ENCODE measurements at places on chromosomes 16 and 17.
A peak's percentile ranks its signal among the peaks of the same experiment; 100 is the strongest.

DNA sequence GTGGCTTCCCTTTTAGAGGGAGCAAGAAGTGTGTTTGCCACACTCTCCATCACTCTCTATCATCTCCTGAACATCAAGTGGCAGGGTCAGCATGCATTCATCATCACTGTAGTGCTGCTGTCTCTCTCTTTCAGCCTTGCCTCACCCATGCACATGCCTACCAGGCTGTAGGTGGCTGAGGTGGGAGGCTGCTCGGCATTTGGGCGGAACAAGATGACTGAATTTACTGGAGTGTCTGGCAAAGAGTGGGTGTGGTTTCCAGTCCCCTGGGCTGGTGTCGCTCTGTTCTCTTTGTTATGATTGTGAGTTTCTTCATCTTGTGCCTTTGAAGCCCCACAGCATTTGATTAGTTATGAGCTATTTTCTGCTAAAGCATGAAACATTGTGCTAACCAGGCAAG is 541.9 kb upstream of the EEF2KMT start:
- no peak for DNase-seq

DNA sequence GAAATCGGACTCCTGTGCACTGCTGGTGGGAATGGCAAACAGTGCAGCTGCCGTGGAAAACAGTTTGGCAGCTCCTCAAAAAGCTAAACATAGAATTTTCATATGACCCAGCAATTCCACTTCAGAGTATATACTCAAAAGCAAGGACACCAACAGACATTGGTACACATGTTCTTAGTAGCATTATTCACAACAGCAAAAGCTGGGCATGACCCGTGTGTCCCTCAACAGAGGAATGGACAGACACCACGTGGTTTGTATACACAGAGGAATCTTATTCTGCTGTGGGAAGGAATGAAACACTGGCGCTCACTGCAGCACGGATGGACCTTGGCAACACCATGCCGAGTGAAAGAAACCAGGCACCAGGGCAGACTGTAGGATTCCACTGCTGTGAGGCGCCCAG is 16.0 kb downstream of the NPTX1 start:
- no peak for DNase-seq

- no peak for DNase-seq
These were observed 17.6 kb upstream of the ELAC2 start for GRCh38 chr17:13035420-13035819.

GRCh38 chr17:39736319-39737165 is 1.2 kb upstream of the GRB7 start:
- no peak for DNase-seq

- peak; percentile 17 for DNase-seq
These were observed 83.5 kb upstream of the PLCG2 start for GRCh38 chr16:81695321-81696165.

GRCh38 chr17:57293077-57293476 is 36.8 kb downstream of the MSI2 start:
- DNase-seq: no peak

DNA sequence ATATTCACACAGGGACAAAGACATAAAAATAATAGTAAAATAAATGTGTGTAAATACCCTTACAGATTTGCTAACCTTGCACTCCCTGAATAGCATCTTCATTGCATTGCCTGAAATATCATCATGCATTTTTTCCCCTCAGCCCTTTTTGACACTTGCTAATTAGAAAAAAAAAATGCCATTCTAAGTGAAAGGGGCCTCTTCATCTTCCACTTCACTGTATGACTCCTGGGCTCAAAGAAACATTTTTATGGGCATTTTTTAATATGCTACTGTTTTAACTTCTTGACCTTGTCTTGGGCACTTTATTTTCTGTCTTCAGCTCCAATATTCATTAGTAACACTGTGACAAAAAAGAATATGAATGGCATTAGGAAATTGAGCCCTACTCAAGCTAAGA is 1424.4 kb downstream of the CDH8 start:
- DNase-seq: no peak

- no peak for DNase-seq
These were observed 16.5 kb downstream of the AP1G1 start for GRCh38 chr16:71792176-71792575.

- no peak for DNase-seq
These were observed 54.9 kb downstream of the RGS9 start for GRCh38 chr17:65191811-65192740.

Data from left cardiac atrium (tissue), 4 donors.